Stimulated activated CD8-positive, alpha-beta memory T cell treated with anti-CD3 and anti-CD28 coated beads, Interleukin-7, amount 100 ng/mL, for 1 hour (primary cell): ENCODE measurements at places on chromosomes 3 and 15.

DNA sequence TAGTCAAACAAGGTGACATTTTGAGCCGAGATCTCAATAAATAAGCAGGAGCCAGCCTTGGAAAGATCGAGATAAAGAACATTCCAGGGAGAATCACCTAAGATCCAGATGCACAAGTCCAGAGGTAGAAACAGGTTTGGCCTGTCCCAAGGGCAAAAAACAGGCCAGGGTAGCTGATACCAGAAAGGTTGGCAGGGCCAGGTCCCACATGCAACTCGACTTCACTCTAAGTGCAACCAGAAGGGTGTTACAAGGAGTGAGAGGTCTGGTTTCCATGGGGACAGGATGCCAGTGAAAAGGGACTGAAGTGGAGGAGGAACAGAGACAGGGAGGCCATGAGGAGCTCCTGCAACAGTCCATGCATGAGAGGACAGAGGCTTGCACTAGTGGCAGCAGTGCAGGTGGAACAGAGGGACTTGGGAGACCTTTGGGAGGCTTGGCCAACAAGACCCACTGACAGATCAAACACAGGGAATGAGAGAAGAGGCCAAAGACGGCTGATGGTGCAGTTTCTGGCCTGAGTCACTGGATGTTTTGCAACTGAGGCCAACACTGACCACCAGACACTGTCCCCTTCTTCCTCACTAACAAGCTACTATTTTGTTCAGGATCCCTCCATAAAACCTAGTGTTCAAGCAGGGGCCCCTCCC lies 5.2 kb downstream of the TPRA1 start:
- no peak for DNase-seq

DNA sequence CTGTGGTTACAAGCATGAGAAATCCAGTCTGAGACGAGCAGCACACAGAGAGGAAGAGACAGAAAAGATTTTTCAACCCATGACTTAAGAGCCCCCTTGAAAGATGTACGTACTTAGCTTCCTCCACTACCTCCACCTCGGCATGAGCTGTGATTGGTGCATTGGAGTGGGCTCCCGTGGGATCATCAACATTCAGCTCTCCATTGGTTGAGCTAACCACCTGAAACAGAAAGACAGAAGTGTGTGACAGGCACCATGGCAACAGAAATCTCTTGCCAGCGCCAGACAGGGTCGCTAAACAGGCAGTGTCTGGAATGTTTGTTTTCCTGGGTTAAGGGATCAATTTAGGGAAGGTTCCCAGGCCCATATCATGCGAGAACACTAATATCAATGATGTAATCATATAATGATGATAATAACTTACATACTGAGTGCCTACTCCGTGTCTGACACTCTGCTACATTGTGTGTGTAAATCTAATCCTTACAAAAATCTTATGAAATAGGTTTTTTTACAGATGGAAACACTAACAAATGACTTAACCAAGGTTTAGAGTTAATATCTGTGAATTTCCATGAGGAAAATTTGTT lies 17.5 kb upstream of the PPIB start:
- DNase-seq: no peak

DNA sequence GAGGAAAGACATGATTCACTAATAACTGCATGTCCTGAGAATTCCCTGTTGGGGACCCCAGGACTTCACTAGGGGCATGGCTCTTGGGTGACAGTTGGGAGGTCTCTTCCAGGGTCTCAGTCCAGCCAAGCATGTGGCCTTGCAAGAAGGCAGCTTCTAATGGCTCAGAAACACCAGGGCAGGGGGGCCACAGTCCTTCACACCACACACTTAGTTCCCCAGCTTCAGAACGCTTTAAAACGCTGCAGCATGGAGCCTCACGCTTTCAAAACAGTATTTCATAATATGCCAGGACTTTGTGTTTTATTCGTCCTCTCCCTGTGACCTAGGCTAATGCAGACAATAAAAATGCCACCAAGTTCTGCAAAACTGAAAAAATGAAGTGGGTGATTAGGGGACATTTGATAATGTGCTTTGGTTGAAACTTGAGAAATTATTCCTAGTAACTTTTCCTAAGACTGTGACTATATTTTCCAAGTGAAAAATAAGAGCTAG lies 48.4 kb upstream of the LIMD1 start:
- DNase-seq: no peak

- no peak for DNase-seq
Observed at GRCh38 chr3:129605922-129606635, 397 bp downstream of the PLXND1 start.

DNA sequence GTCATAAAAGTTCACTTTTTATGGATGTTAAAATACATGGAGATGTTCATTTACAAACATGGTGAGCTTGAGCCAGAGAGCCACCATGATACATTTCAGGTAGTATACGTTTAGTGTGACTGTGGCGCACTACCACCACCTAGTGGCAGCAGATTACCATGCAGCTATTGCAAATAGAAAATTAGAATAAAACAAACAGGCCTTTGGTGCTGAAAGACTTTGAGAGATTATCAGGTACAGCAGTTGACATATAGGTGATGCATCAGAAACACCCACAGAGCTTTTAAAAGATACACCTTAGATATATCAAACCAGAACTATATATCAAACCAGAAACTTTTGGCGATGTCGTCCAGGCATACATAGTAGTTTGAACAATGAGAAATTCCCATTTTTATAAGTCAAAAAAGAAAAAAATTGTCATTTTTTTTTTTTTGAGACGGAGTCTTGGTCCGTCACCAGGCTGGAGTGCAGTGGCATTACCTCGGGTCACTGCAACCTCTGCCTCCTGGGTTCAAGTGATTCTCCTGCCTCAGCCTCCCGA lies 42.0 kb upstream of the ICE2 start:
- DNase-seq: peak; percentile 55

DNA sequence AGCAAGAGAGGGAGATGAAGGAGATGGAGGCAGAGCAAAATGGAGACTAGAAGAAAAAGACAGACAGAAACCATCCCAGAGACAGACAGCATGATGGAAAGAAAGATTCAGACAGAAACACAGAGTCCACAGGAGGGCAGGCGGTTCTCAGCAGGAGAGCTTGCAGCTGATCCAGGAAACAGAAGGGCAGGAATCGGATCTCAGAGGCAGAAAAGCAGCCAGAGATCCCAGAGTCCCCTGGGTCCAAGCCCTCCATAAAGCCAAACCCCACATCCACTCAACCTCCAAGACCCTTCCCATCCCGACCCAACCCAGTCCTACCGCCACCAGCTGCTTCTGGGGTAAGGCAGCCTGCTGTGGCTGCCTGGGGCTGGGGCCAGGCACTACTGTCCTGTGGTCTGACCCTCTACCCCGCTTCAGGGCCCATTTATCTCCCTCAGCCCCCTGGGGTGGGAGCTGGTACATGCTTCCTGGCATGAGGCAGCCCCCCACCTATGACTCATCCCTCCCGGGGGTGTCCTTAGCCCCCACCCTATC lies at the start of gene UCN2:
Gene UCN2, minus strand, starts transcription at position 400 of the 537 bp plus-strand sequence. CDS start 657 bp downstream, outside the sequence.
- DNase-seq: no peak

- no peak for DNase-seq
Observed at GRCh38 chr3:115325539-115325938, 178.5 kb upstream of the ZBTB20 start.

- no peak for DNase-seq
Observed at GRCh38 chr3:126212250-126212619, 31.8 kb upstream of the ALDH1L1 start.

GRCh38 chr3:168051070-168051469 lies 44.7 kb downstream of the GOLIM4 start:
- DNase-seq: no peak

DNA sequence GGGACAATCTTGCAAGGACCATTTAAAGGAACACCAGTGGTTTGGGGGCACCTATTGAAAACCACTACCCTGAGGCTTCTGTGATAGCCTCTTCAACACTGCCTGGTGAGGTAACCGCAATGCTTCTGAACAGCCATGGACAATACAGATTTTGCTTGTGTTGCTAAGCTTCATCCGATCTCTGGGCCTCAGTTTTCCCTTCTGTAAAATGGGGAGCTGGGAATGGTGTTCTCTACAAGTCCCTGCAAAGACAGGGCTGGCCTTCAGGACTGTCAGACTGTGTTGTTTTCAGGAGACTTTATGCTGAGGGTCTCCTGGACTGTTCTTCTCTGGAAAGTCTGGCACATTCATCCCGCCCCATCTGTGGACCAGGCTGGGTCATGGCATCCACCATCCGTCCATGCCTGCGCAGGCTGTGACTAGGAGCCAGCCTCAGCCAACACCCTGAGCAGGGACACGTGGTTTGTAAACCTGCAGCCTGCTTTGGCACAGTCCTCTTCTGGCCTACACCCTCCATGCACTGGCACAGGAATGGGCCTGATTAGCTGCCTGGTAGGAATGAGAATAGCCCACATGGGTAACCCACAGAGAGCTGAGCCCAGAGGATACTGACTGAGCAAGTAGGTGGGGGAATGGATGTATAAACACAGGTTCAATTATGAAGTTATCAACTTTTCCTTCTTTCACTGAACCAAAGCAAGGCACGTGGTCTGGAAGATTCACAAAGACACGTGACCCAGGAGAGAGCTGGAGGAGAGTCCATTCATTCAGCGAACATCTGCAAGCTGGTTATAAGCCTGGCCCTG lies 55.3 kb downstream of the ROPN1B start:
- DNase-seq: no peak

GRCh38 chr3:115245899-115246298 lies 98.8 kb upstream of the ZBTB20 start:
- no peak for DNase-seq

DNA sequence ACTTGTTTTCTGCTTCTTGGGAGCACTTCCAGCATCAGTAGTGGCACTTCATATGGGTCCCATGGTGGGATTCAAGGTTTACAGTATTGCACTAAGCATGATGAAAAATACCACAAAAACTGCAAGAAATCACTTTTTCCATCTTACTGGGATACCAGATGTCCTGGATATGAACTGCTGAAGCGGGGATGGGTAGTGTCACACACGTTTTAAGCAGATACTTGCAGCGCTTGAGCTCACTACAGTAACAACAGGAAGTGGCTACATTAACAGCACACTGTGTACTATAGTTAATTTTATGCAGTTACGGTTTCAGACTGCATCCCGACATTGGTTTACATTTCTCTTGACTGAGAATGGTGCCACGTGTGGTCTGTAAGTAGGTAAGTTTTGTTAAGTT lies 3.5 kb upstream of the ISG20 start:
- DNase-seq: no peak
